RWPE1 (cell line): ENCODE measurements at places on chromosomes 7 and 10.
A peak's percentile ranks its signal among the peaks of the same experiment; 100 is the strongest.

- DNase-seq = no peak
These were observed 184.6 kb downstream of the FANK1 start for GRCh38 chr10:126080879-126081411.

DNA sequence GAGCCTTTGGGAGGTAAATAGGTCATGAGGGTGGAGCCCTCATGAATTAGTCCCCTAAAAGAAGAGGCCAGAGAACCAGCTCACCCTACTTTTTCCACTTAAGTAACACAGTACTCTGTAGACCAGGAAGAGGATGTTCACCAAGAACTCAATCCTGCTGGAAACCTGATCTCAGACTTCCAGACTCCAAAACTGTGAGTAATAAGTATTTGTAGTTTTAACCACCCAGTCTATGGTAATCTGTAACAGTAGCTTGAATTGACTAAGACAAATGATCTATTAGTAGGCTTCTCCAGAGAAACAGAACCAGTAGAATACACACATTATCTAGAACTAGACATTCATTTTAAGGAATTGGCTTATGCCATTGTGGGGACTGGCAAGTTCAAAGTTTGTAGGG is 51.5 kb downstream of the ANKMY2 start:
- DNase-seq = no peak

- DNase-seq = peak; percentile 52
These were observed 47.0 kb upstream of the RPA3 start for GRCh38 chr7:7765422-7765821.

DNA sequence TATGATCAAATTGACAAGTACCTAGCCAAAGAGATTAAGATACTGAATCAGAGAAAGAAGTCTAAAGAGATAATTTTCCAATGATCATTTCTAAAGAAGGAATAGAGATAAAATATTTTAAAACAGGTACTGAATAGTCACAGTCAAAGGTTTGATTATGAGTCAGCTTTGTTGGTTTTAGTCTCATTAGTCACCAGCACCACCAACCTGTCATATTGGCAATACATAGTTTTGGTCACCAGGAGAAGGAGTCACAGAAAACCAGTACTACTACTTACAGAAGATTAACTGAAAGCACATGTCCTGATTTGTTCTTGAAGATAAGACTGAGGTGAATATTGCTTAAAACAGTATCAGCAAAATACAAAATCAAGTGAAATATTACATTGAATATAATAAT is 34.6 kb downstream of the ZEB1 start:
- peak; percentile 62 for DNase-seq

DNA sequence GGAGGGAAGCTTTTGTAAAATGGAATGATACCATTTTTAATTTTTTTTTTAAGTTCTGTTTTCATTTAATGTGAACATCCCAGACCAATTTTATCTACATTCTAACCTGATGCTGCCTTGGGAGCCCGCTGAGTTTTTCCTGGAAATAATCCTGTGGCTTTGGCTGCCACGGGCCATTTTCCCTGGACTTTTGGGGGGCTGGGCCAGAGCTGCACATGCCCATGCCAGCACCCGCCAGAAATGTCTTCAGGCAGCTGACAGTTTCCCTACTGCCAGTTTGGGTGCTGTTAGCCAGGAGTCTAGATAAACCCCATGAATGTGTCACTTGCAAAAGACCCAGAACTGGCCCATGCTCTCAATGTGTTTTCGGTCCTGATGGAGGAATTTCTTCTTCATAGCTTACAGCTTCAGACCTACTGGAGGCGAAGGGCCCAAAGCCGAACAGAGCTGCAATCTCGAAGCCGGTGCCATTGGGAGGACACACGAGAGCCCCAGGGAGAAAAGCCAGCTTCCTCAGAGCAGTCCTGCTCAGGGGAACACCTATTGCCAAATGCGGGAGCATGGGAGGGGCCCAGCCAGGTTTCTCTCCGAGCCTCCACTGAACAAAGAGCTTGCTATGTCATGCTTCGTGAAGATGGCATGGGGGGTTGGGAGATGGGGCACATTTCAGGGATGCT is 444.2 kb upstream of the MKI67 start:
- no peak for DNase-seq

- peak; percentile 8 for DNase-seq
These were observed 4.6 kb downstream of the DENND11 start for GRCh38 chr7:141697211-141697871.

GRCh38 chr10:61136139-61136538 is 192.2 kb upstream of the RHOBTB1 start:
- DNase-seq = peak; percentile 2

DNA sequence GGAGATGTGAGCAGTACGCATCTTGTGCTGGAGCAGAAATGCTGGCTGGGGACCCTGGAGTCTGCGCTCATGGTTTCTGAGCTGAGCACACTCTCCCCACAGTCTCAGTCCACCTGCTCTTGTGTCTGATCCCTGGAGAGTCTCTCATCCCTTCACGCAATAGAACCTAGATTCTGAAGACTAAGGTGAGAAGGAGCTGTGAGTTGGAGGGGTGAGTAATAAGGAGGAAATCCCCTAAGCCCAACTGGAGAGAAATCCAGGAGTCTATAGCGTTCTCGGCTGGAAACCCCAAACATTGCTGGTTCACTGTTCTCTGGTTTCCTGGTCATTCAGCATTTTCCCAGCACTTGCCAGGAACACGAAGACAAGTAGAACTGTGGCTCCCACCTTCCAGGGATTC is 68.3 kb upstream of the SMNDC1 start:
- no peak for DNase-seq

GRCh38 chr10:60869652-60870415 is 74.2 kb downstream of the RHOBTB1 start:
- DNase-seq = no peak

DNA sequence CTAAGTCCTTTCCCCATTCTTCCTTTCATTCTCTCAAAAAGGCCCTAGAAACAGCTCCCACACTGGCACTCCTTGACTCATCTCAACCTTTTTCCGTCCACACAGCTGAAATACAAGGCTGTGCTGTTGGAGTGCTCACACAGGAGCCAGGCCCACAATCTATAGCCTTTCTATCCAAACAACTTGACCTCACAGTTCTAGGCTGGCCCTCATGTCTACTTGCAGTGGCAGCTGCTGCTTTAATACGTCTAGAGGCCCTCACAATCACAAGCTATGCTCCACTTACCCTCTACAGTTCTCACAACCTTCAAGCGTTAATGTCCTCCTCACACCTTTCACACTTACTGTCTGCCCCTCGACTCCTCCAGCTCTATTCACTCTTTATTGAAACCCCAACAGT is 12.0 kb upstream of the LRRC61 start:
- DNase-seq = no peak

DNA sequence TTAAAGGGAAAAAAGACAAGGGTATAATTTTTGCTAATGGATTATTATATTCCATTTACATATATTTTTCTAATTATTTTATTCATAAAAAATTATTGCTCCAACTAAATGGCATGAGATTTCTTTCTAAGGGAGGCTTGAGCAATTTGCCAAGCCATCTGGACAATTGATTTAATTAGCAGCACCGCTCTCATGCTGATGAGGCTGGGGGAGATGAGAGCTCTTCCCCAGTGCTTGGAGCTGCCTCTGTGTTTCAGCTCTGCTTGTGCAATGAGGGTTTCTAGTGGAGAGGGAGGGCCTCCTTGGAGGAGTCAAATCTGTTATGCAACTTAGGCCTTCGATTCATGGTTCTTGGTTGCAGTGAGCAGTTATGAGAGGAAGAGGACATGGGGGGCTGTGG is 574.3 kb downstream of the TCERG1L start:
- DNase-seq = no peak

DNA sequence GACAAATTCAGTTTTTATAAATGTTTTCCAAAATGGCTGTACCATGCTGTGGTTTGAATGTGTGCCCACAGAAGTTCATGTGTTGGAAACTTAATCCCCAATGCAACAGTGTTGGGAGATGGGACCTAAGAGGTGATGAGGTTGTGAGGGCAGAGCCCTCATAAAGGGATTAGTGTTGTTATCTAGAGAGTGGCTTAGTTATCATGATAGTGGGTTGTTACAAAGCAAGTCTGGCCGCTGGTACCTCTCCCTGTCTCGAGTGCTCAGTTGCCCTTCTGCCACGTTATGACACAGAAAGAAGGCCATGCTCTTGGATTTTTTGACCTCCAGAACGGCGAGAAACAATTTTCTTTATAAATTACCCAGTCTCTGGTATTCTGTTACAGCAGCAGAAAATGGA is 119.0 kb downstream of the BTAF1 start:
- no peak for DNase-seq

- DNase-seq = no peak
These were observed 84.8 kb downstream of the PTPRE start for GRCh38 chr10:127991543-127992255.

- DNase-seq = no peak
These were observed 23.6 kb upstream of the ITGB8 start for GRCh38 chr7:20307119-20307518.

DNA sequence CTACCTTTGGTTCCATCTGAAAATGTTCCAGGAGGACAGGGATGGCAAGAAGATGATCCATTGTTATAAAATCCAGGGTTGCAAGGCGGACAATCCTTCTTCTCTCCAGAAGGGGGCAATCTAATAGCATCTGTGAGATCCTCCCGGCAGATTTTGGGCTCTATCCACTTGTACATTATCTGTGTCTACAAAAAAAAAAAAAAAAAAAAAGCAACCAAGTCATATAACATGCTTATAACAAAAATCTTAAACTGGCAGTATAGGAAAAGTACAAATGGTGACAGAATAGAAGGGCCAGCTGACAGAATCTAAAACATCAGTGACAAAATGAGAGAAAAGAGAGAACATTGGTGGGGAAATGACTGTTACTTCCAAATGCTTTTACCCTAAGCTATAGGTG is 132.7 kb downstream of the ELAPOR2 start:
- DNase-seq = peak; percentile 67

GRCh38 chr10:67665491-67665890 is 30.5 kb downstream of the CTNNA3 start:
- DNase-seq = no peak

GRCh38 chr7:51352174-51353100 is 35.8 kb upstream of the COBL start:
- DNase-seq = no peak

DNA sequence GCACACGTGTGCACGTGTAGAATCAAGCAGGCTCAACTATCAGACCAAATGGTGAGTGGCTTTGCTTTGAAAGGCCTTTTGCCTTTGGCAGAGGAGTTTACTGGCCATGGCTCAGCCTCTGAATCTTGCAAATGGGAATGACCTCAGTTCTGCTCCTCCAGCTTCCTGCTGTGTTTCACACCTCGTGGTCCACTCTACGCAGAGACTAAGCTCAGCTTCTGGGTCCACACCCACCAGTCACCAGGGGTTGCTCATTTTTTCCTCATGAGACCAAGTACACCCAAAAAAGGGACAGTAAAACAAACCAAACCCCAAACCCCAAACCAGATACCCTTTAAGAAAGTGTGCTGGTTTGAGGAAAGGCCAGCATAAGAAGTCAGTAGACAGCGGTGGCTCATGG is 236.4 kb downstream of the DNAJB6 start:
- no peak for DNase-seq

DNA sequence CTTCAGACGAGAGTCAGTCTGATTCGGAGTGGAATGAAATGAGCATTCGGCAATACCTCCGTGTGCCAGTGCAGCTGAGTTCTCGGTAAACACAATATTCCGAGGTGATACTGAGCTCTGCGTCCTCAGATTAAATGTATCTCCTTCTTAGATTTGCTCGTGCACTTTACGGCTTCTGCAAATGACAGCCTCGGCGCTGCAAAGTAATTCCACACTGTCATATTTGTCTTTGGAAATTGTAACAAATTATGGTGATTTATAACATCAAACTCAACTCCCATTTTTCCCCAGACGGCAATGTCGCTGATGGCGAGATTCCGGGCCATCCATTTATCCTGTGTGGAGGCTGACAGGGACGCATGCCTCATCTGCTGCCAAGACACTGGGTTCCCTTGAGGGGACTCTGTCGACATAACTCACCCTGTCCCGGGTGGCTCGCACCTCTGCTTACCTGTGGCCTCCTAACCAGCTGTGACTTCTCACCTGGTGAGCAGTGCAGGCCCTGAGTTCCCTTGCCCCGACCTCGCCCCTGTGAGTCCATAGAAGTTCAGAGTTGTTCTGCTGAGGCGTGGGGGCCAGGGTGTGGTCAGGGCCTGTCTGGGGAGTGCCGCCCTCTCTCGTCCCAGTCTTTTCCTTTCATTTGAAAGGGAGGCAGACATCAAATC is 201.9 kb downstream of the ADARB2 start:
- no peak for DNase-seq

- DNase-seq = no peak
These were observed 8.9 kb upstream of the MRPS24 start for GRCh38 chr7:43877968-43878864.

DNA sequence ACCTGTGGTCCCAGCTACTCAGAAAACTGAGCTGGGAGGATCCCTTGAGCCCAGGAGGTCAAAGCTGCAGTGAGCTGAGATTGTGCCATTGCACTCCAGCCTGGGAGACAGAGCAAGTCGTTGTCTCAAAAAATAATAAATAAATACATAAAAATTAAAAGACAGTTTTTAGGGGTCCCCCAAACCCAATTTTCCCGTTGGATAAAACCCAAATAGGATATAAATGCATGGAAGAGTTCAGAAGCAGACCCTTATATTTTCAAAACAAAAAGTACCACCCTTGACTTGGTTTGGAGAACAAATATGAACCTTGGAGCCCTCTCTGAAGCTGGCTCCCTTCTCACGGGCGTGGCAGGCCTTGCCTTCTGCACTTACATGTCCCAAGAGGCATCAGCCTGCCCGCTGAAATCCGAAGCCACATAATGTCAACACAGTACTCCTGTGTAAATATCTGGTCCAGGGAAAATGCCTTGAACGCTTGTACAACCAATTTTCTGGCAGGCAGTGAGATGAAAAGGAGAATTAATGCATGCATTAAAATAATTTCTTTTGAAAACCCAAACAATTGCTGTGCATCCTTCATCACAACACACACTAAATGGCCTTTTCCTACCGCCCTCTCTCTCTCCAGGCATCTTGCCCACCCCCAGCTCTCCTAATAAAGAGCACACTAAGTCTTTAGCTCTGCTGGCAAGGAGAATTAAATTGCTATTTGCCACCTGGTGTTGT is 46.4 kb upstream of the PARD3 start:
- no peak for DNase-seq

DNA sequence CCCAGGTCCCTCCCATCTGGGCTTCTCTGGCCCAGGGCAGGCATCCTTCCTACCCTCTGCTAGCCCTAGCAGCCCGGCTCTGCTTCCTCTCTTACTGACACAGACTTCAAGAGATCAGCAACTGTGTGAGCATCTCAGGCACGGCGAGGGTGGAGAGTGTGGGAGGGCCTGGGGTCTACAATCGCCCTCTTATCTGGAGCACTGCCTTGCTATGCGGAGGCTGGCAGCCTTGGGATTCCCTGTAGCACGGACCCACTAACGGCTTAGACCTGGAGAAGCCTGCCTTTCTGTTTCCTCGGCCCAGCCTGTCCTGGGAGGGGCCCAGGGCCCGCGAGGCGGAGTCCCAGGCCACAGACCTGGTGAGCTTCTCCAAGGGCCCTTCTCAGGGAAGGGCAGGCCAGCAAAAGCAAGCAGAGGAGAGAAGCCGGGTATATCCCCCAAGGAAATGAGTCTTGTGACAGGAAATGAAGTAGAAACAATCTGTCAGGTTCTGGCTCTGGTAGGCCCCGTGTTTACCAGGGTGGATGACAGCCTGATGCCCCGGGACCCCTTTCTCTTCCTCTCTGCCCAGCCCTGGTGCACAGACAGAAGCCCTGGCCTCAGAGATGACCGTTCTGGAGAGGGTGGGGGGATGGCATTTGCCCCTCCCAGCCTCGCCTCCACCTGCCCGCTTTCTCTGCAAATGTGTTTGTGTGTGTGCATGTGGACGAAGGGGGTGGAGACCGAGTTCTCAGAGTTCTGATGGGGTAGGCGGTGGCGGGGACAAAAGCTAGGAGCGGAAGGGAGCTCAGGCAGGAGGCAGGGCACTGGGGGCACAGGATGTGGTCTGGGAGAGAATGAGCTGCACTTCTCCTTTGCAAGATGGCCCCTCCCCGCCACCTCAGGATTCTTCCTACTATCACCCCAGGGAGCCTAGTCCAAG is 2.5 kb downstream of the LRCH4 start:
- DNase-seq = no peak
